ENCODE measurements at places on chromosomes 6 and 20.

DNA sequence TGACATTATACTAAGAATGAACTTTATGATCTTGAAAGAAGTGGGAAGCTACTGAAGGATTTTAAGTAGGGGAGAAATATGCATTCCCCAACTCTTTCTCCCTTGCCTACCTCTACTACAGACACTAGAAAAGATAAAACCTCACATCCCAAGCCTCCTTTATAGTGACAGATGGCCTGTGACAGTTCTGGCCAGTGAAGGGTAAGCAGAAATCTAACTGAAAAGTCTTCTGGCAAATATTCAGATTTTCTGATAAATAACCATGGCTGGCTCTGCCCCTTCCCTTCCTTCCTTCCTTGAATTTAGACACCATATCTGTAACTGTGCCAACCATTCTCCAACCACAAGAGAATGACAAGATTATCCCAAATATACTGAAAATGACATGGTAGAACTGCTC lies 10.2 kb upstream of the BEND6 start:
- DNase-seq, result no peak

DNA sequence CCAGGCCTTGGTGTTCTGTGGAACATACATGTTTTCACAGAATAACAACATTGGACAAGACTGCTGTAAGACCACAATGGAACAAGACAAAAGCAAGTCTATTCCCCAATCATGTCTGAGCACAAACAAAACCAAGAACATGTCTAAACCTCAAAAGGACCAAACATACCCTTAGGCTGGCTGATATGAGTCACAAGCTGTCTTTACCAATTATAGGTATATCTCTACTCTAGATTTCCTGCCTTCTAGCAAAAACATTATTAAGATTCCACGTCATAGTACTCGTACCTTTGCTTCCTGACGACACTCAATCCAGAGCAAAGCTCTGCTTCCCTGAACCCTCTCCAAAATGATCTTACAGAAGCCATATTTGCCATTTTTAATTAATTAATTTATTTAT lies 15.4 kb upstream of the L3MBTL1 start:
- peak; percentile 18 for DNase-seq

DNA sequence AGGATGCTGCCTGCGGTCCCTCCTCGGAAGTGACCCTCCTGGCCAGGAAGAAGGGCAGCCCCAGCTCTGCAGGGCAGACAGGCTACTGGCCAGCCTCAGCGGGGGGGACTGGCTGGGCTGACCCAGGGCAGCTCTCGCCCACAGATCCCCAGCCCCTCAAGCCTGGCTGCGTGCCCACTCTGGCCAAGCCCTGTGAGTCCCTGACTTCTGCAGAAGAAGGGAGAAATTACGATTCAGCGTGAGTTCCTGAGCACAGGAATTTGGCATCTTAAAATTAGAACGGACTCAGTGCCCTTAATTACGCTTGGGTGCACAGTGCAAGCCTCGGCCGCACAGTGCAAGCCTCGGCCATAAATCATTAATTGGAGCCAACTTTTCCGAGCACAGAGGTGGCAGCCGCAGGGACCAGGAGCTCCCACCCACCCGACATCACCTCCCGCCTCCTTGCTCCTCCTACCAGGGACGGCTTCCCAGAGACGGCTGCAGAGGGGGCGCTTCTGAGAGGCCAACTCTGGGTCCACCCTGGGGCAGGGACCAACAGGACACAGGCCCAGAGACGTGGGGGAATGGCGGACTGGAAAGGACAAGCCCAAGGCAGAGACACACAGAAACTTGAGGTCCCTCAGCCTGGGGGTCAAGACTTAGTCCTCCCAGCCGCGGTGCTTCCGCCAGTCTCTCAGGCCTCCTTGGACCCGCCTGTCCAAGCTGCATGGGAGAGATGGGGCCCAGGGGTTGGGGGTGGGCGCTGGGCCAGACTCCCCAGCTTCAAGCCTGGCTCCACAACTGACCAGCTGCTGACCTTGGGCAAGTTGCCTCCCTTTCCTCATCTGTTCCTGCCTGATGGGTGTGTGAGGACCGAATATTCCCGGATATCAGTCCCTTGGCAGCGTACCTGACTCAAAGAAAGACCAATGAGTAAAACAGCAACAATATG lies 165.4 kb downstream of the TAF4 start:
- DNase-seq, result no peak

GRCh38 chr6:134936931-134937330 lies 13.0 kb downstream of the ALDH8A1 start:
- peak; percentile 28 for DNase-seq

GRCh38 chr6:170134031-170134470 lies 156.8 kb downstream of the DLL1 start:
- DNase-seq, result no peak

- DNase-seq, result no peak
These were observed 54.7 kb downstream of the RGS17 start for GRCh38 chr6:153076431-153076830.

DNA sequence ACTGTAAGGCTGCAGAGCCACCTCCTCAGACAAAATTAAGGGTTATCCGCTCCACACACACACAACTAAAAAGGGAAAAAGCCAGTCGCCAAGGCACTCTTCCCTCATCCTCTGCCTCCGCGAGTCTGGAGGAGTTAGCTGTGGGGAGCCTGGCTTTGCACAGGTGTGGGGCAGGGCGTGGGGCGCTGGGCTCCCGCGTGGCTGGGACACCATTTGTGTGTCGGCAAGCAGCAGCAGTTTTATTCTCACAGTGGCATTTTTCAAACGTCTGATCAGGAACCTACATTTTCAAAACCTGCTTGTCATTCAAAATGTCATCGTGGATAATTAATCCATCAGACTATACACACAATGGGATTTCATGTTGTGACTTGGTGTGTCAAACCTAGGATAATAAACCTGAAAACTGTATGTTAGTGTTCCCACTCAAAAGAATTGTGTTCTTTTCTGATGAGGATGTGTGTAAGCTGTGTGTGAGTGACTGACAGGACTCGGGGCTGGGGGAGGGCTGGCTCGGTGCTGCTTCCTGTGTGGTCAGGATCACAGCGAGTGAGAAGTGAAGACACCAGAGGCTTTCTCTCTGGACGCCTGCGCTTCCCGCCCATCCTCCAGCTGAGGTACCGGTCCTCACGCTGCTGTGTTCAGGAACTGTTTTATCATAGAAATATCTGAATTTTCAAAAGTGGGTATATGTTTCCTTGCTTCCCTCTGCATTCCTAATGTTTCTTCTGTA lies 83.1 kb downstream of the IRF4 start:
- no peak for DNase-seq

DNA sequence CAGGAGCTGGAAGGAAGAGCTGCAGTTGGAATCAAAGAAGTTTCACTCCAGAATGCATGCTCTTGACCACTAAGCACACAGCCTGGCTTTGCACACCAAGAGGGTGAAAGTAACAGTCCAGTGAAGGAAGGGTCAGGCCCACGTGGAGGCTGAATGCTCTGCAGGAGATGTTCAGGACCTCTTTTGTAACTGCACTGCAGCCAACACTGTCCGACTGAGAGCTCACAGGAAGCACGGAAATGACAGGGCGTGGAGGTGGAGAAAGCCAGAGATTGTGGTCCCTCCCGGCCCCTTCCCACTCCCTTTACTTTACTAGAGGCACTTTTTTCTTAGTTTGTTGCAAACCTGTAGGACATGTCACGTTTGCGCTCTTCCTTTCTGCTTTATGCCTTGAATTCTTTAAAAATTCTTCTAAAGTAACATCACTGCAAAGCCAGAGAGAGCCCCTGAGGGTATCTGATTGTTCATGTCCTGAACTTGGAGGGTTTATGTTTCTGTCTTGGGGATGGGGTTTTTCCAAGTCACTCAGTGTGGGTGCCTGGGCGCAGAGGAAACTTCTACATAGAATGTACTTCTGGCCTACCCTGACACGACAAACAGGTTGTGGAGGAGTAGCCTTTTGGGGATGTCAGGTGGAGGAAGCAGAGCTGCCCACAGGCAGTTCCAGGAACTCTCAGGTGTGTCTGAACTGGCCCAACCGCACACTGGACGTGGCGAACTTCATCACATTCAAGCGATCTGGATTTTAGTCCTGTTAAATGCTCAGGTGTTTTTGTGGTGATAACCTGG lies 40.9 kb downstream of the JAG1 start:
- DNase-seq, result no peak

- no peak for DNase-seq
These were observed 480.5 kb upstream of the NOX3 start for GRCh38 chr6:155936127-155936526.

- no peak for DNase-seq
These were observed 5.4 kb upstream of the CCN5 start for GRCh38 chr20:44709797-44710196.

Measured in non-pigmented ciliary epithelial cell (primary cell).